ENCODE measurements at places on chromosomes 6 and 20.

DNA sequence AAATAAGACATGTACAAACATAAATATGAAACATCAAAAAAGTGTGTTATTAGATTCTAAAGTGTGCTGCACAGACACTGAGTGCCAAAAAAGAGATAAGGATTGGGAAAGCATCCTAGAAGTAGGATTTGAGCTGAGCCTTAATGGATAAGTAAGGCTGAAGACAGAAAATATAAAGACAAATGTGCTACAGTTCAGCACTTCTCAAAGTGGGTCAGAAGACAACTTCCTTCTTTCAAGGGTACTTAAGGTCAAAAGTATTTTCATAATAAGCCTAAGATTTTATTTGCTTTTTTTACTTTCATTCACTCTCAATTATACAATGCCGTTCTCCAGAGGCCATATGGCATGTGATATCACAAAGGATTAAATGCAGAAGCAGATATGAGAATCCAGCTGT lies 16.8 kb downstream of the USP45 start:
- no peak for DNase-seq

GRCh38 chr6:4320860-4321259 lies 185.5 kb upstream of the ECI2 start:
- no peak for DNase-seq

GRCh38 chr6:111843347-111844147 lies 29.7 kb downstream of the FYN start:
- DNase-seq = peak; percentile 56

DNA sequence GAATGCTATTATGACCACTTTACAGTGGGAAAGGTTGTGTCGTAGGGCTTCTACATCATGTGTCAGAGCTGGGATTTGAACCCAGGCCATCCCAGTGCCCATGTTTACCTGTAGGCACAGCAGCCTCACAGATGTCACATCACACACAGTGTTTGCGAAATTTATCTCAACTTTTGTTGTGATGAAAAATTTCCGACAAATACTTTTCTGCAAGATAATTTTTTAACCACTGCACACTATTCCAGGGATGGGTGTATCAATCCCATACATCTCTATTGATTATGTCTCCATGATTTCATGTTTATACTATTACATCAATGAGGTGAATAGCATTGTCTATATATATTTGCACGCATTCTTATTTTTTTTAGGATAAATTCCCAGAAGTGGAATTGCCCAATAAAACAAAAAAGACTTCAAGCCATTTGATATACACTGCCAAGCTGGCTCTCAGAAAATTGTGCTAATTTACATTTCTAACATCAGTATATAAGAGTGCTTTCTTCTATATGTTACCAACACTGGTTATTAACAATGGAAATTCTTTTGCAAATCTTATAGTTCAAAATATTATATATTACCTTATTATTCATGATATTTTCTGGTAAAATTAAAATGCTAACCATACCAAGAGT lies 189.1 kb upstream of the ZNF217 start:
- no peak for DNase-seq

DNA sequence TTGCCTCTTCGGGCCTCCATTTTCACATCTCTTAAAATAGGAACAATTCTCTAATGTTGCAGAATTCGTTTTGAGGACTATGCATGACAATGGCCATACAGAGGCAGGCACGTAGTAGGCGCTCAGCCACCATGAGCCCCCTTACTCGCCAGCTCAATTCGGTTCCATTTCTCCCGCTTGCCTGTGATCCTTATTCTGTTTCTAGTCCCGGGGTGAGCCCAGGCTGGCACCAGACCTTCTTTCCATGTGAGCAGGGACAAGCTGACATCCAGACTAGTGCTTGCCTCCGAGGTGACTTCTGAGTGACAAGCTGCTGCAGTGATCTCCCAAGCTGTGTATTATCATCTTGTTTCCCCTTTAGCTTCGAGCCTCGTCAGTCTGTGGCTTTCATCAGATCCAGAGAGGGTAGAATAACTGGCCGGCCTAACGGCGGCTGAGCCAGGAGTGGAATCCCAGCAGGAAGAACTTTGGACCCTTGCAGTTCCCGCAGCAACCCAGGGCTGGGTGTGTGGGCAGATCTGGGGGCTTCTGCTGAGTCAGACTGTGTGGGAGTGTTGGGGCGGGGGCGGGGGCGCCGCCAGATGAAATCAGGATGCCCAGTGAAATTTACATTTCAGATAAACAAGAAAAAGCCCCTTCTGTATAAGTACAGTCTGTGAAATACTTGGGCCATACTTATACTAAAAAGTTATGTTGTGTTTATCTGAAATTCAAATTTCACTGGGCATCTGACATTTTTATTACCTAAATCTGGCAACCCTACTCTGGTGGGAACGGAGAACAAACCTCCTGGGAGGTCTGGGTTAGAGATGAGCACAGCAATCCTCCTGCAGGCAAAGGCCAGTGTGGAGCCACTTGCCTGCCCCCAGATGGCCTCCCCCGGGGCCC lies 10.9 kb downstream of the BANF2 start:
- no peak for DNase-seq

DNA sequence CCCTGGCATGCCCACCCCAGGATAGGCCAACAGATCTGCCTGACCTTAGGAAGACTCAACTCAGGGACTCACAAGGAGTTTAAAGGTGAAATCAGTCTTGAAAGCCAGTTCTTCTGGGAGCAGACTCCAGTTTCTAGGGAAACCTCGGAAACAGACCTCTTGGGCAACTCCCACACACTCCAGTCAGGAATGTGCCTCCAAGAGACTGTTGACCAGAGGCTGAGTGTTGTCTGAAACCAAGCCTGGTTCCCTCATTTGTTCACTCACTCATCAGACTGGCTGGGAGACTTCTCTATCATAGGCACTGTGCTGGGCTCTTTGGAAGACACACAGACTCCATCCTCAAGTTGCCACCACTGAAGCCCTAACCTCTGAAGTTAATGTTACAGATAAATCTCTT lies 1.8 kb downstream of the TREM1 start:
- no peak for DNase-seq

DNA sequence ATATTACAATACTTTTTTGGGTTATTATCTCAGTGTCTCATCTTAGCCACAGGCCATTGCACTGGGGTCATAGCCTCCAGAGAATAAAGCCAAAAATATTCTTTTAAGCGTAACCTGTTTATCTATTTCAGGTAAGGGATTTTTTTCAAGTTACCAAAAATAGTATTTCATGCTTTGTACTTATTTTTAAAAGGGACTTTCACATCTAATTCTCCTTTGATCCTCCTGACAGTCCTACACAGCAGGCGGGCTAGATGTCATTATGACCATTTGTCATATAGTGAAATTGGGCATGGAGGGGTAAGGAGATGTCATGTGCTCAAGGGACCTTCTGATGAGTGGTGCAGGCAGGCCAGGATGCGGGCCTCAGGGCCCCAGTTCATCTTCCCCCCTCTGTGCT lies 68.9 kb downstream of the TBC1D7 start:
- no peak for DNase-seq

DNA sequence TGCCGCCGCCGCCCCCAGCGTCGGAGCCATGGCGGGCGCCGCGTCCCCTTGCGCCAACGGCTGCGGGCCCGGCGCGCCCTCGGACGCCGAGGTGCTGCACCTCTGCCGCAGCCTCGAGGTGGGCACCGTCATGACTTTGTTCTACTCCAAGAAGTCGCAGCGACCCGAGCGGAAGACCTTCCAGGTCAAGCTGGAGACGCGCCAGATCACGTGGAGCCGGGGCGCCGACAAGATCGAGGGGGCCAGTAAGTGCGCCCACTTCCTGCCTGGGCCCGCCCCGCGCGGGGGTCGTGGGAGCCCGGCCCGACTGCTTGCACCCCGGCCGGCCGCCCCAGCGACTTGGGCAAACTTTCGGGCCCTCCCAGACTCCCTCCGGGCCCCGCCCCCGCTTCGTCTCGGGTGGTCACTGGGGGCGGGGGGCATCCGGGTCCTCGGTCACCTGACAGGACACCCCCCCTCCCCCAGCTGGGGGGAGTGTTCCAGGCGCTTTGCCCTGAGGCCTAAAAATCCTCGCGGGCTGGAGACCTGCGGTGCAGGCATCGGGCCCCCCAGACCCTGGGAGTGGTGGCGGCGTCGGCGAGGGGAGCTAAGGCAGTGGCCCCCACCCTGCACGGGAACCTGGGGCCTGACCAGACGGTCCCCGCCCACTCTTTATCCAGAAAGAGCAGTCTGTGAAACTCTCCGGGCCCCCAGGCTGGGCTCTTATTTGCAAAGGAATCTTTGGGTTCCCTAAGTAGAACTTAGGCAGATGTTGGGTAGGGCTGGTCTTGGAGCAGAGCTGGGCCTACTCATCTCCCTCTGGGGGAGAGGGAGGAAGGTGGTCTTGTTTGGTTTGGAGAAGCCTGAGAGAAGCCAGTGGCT lies 501 bp downstream of the PLCG1 start:
- peak; percentile 29 for DNase-seq

DNA sequence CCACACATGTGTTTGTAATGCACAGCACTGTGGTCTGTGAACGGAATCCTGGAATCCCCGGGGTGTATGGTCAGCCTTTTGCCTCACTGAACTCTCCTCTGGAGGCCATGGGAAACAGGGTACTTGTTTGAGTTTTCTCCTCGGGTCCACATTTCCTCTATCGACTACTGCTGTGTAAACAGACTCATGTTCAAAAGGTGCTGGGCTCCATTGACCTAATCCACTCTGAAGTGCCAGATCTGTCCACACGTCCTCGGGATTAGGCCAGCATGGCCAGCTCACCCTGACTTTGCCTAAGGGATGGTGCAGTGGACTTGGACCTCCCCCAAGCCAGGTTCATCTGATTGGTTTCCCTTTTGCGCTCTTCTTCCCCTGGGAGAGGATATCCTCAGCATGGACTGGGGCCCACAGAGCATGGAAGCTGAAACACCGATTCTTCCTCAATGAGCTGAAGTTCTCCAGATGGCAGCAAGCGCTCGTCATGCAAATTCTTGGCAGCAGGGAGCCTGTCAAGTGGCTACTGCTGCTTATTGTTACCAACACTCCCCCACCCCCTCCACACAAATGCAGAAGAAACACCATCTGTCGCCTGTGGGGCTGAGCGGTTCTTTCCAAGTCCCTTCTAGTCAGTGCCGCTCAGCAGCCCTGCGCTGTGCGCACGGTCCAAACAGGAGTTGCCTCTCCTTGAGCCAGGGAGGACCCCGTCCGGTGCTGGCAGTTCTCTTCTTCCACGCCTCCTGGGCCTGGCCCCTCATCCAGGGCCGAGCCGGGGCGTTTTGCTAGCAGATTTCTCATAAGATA lies 292.6 kb upstream of the MARCKS start:
- DNase-seq = no peak

DNA sequence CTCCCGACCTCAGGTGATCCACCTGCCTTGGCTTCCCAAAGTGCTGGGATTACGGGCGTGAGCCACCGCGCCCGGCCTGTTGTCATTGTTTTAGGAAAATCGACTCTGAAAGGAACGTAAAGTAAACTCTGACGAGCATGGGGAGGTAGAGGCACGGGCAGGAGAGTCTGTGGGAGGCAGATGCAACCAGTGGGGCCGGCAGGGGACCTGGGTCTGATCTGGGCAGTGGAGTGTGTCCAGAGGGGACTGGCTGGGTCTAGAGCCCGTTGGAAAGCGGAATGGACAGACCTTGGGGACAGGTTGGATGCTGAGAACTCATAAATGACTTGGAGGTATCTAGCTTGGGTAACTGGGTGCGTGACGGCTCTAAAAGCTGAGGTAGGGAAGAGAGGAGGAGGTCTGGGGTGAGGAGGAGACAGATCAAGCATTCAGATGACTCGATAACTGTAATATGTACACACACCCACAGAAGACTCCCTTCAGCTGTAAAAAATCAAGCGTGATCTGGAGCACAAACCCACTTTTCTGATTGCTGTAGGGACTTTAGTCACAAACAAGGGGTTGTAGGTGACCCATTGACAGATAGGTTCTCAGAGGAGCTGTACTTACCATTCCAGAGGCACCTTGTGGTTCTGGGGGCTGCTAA lies 22.4 kb downstream of the MANBAL start:
- no peak for DNase-seq

GRCh38 chr20:40697541-40697940 lies 8.5 kb upstream of the MAFB start:
- no peak for DNase-seq

GRCh38 chr6:28675600-28675999 lies 149.9 kb downstream of the GPX5 start:
- DNase-seq = no peak

GRCh38 chr20:38673725-38674091 lies 50.6 kb upstream of the SLC32A1 start:
- DNase-seq = no peak

GRCh38 chr6:82914511-82914910 lies 151.1 kb downstream of the UBE3D start:
- DNase-seq = no peak

DNA sequence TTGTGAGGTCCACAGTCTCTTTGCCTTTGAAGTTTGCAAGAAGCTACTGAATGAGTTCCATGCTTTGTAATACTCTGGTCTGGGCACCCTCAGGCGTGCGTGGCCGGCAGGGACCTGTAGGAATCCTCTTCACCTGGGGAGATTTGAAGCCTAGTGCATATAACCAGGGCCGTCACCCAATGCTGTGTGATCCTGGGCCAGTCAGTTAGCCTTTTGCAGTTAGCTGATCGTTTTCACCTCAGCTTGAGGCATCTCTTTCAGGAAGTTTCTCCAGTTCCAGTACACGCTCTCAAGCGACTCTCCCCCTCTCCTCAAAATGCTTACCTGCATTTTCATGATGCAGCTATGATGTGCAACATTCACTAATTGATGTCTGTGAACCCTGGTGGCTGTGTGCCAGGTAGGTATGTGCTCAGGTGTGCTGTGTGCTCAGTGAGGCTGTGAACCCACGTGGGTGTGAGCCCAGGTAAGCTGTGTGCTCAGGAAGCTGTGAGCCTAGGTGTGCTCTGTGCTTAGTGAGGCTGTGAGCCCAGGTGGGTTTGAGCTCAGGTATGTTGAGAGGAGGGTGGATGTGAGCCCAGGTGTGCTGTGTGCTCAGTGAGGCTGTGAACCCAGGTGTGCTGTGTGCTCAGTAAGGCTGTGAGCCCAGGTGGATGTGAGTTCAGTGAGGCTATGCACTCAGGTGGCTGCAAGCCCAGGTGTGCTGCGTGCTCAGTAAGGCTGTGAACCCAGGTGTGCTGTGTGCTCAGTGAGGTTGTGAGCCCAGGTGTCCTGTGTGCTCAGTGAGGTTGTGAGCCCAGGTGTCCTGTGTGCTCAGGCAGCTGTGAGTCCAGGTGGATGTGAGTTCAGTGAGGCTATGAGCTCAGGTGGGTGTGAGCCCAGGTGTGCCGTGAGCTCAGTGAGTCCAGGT lies 120.4 kb downstream of the PHACTR3 start:
- DNase-seq = no peak
